ENCODE measurements at places on chromosomes 7 and 10.

DNA sequence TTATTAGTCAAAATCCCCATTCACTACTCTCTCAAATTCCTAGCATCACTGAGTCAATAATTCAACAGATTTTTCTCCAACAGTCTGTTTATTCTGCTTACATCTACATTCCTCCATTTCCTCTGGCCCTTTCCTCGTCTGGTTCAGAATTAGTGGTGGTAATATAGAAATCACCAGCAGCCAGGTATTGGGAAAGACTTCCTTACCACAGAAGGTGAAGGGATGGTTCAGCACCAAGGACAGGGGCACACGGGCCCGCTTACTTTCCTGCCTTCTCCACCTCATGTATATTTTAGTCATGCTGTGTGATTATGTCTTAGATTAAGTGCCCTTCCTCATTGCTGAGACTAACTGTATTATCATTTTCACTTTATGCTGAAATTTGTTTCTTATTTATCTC lies 70.4 kb upstream of the APBB1IP start:
- no peak for DNase-seq

DNA sequence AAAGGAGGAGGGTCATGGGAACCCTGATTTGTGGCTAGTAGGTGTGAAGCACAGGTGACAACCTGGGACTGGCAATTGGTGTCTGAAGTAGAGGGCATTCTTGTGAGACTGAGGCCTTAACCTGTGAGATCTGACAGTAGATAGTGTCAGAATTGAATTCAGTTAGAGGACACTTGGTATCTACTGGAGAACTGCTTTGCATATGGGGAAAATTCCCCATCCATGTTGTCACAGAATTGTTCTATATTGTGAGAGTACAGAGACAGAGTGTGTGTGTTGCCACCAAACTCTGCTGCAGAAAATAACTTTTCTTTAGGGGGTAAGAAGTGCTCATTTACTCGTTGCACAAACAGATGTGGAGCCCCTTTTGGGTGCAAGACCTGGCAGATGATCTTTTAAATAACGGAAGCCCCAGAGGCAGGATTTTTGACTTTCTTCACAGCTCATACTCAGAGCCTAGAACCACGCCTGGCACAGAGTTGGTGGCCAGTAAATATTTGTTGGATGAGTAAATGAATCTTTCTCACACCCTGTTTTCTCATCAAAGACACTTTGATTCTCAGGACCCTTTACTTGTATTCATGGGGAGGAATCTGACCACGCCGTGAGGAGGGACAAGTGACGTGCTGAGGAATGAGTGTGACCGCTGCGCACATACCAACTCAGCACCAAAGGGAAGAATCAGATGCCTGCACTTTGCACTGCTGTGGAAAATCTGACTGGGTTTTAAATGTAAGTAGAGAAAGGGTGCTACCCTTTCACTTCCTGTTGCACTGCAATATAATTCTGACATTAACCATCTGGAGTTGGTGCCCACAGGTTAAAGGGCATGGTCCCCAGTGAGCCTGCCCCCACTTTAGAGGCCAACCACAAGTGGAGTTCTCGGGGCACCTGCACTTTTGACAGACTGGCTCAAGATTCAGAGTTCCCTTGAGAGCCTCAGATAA lies 39.2 kb upstream of the SDHAF3 start:
- no peak for DNase-seq

DNA sequence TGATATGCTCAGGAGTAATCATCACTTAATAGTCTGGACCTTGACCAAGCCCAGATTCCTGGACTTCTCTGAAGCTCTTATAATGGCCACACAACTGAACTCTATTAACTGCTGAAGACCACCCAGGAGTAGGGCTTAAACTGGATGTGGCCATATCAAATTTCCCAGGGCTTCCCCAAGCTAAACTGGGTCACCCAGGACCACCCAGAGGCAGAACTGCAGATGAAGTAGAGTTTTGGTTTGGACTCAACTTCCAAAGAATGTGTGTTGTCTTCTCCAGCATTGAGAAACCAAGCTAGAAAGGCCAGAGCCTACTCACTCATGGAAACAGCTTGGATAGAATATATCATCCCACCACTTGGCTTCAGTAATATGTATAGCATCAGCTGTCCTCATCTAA lies 358.2 kb upstream of the MEOX2 start:
- no peak for DNase-seq

GRCh38 chr7:82578430-82578829 lies 134.9 kb upstream of the CACNA2D1 start:
- no peak for DNase-seq

- no peak for DNase-seq
Measured at GRCh38 chr10:1425879-1426278, 311.4 kb downstream of the ADARB2 start.

Data from NCI-H82 (cell line).